Occipital lobe (tissue), 3 donors: ENCODE measurements at places on chromosomes 11 and 22.

DNA sequence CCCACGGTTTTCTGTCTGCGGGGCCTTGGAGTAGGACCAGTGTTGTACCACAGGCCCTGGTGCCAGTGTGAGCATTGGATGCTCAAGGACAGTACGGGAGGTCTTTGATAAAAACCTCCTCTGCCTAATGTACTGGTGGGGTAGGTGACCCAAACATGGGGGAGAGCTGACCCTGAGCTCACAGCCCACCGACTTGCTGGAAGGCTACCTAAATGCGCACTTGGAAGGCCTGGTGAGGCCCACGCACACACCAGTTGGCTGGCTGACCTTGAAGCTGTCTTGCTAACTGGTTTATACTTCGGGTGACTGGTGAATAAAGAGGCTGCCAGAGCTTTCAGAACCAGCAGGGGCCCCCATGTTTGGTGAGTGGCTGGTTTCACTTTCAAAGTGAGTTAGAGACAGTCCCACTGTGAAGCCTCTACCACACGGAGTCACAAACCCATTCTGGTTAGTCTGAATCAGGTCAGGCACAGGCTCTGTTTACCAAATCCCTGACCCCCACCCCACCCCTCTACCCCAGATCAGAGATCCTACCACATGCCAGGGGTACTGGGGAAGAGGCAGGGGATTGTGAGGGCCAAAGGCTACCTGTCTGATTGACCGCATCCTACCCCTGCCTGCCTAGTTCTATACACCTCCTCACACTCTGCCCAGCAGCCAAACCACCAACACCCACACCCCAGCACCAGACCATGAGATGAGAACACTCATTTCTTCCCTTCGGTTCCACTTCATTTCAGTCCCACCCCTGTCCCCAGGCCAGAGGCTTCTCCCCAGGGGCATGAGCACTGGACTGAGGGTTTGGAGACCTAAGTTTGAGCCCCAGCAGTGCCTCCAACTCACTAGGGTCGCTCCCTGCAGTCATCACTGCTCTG lies 12.7 kb upstream of the IL2RB start:
- DNase-seq, result no peak

DNA sequence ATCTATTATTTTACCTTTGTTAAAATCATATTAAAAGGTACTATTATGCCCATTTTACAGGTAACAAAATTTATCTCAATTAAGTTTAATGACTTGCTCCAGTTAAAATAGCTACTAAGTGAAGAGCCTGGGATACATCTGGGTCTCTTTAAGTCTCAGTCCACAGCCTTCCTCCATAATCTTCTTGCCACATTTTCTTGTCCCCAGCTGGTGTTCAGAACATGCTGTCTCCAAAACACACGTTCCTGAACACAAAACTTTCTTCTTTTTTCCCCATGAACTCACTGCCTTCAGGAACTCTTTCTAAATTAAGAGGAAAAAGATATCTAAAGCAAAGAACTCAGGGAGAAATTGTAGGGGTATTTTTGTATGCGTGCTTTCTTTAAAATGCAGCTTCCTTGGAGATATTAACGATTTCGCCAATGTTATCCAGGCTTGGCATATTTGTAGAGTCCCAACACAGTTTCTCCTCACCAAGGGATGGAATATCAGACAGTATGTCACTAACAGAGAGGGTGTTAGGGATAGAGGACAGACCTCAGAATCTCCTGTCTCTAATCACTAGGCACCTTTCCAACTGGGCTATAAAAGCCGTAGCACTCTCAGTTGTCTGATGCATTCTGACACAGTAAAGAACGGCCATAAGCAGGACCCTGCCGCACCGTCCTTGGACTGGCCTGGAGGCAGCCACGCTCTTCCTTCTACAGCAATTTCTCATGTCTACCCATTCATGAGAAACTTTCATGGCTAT lies 232.8 kb upstream of the BLID start:
- DNase-seq, result no peak

DNA sequence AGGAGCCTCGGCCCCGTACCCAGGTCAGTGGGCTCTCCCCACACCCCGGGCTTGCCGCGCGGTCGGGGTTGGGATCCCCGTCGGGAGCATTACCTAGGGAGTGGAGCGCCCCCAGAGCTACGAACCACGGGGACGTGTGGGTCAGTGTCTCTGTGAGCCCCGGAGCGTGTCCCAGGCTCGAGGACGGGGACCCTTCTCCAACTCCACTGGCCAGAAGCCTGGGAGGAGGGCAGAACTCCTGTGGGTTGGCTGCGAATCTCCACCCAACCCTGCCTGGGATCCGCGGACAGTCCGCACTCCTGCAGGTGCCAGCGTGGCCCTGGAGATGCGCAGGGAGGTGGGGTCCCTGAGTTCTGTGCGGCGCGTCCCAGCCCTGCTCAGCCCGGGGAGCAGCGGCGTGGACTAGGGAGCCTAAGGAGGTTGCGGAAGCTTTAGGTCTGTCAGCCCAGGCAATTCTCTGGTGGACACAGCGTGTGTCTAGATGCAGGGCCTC lies 346 bp downstream of the PPFIBP2 start:
- DNase-seq, result no peak

- DNase-seq, result no peak
These were observed 209.2 kb upstream of the SORL1-AS1 start for GRCh38 chr11:121661880-121662486.

- no peak for DNase-seq
These were observed 7.6 kb downstream of the SDHAF2 start for GRCh38 chr11:61437496-61437895.

DNA sequence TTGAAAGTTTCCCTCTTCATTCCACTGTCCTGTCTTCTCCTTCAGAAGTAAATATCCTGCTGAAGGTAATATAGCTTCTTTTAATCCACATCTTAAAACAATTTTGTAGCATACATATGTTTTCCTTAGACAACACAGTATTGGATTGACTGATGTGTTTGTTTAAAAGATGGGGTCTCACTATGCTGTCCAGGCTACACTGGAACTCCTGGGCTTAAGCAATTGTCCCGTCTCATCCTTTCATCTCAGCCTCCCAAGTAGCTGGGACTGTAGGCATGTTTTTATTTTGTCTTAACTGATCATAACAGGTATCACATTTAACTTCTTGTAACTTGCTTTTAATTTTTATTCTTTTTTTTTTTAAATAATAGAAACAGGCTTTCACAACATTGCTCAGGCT lies 55.9 kb downstream of the MRTFA start:
- DNase-seq, result no peak
